Stimulated activated CD4-positive, alpha-beta T cell treated with anti-CD3 and anti-CD28 coated beads, Interleukin-12 subunit alpha, Interleukin-12 subunit beta, amount 100 ng/mL, for 48 hours (primary cell): ENCODE measurements at places on chromosomes 3 and 15.

GRCh38 chr3:123155471-123156011 lies 46.2 kb upstream of the SEC22A start:
- DNase-seq = no peak

DNA sequence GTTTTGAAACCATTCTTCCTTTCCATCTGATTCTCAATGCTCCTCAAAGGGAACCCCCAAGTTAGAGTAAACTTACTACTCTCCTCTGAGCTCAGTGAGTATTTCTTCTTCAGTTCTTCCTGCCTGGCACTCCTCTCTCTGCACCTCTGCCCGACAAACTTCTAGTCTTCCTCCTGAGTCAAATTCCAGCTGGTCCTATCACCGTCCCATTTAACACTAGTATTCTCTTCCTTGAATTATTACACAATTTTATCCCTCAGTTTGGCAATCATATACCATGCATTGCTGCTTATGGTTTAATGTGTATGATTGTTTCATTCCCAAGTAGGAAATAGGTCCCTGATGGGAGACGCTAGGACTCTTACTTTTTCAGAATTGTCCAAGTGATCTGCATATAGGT lies 279.7 kb downstream of the MECOM start:
- DNase-seq = no peak

DNA sequence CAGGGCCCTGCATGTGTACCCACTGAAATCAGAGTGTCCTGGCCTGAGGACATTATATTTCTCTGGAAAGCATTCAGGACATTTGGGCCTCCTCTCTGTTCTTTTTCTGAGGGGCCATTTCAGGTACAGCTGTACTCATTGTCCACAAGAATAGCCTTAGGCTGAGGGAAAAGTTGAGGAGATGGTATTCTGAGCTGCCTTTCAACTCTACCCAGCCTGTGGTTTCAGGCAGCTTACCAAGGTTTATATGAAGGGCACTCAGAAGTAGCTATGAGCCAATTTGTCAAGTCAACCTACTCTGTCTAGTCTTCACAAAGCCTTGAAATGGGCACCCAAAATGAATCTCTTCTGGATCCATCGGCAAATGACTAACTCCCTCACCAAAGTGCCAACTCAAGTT lies 9.4 kb downstream of the ATP13A4 start:
- no peak for DNase-seq

- DNase-seq = no peak
Observed at GRCh38 chr3:59426821-59427565, 377.2 kb upstream of the CFAP20DC start.

- DNase-seq = no peak
Observed at GRCh38 chr15:64112904-64113303, 17.1 kb downstream of the SNX1 start.

- no peak for DNase-seq
Observed at GRCh38 chr15:72147418-72147817, 29.2 kb downstream of the SENP8 start.
